ENCODE measurements at places on chromosomes 6 and 20.

GRCh38 chr6:2037237-2037926 is 208.0 kb downstream of the GMDS start:
- no peak for DNase-seq

DNA sequence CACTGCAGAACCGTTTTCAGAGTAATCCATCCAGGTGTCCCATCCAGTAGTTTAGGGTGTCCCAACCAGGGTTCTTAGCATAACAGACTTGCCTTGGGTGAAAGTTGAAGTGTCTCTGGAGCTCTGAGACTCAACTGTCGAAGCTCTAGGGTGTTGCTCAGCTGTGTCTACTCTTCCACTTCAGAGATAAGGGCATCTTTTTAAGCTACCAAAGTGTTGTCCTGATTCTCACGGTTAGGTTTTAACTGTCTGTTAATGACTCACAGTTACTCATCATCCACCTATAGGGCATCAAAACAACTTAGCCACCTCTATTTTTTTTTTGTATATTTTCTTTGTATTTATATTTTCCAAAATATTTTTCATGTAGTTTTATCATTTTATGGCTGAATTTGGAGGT is 36.9 kb upstream of the TBX18 start:
- DNase-seq, result no peak

- no peak for DNase-seq
These were observed 490.9 kb upstream of the JARID2 start for GRCh38 chr6:14754751-14755513.

- DNase-seq, result no peak
These were observed 181.2 kb upstream of the POU3F2 start for GRCh38 chr6:98653179-98653578.

DNA sequence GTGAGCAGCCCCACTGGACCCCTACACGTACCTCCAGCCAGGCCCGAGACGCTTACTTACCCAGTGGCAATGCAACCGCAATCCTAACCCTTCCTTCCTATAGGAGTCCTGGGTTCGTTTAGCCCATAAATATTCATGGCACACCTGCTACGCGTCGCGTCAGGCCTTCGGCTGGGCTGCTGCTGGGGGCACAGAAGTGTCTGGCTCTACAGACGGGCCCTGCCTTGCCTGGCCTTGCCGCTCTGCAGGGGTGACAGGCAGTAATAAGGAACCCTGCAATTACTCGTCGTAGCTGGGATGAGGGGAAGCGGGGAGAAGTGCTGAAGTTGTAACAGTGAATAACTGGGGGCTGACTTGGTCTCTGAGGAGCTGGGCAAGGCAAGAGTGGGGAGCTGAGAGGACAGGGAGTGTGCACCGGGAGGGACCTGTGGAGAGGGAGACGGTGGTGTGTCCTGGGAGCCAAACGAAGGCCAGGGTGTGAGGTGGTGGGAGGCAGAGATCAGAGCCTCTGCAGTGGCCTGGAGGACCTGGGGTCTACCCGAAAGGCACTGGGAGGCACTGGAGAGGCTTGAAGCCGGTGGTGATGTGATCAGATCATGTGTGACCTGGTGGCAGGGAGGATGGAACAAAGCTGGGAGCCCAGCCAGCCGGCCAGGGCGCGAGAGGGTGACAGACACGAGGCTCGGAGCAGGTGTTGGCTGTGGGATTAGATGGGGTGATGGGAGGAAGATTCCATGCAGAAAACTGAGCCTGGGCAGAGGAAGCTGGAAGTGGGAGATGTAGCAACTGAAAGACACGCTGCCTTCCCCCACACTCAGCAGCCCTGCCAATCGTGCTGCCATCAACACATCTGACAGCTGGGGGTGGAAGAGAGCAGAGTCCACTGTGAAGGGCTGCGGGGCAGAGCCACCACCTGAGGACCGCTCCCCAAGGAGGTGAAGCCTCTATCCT is 36.4 kb downstream of the PSMG4 start:
- DNase-seq, result no peak

DNA sequence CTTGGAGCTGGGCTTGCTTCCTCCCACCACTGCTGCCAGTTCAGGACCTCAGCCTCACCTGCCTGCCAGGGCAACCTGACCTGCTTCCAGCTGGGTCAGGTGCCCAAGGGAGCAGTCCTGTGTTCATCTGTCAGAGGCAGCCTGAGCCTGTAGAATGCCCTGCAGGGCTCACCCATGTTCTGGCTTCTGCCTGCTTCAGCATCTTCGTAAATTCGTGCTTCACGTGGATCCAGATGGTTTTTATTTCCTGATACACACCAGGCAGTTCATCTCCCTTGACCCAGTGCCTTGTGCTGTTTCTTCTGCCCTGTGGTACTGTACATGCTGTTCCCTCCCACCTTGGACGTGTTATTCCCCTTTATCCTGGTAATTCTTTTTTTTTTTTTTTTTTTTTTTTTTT is 50.2 kb downstream of the ARID1B start:
- DNase-seq, result no peak

DNA sequence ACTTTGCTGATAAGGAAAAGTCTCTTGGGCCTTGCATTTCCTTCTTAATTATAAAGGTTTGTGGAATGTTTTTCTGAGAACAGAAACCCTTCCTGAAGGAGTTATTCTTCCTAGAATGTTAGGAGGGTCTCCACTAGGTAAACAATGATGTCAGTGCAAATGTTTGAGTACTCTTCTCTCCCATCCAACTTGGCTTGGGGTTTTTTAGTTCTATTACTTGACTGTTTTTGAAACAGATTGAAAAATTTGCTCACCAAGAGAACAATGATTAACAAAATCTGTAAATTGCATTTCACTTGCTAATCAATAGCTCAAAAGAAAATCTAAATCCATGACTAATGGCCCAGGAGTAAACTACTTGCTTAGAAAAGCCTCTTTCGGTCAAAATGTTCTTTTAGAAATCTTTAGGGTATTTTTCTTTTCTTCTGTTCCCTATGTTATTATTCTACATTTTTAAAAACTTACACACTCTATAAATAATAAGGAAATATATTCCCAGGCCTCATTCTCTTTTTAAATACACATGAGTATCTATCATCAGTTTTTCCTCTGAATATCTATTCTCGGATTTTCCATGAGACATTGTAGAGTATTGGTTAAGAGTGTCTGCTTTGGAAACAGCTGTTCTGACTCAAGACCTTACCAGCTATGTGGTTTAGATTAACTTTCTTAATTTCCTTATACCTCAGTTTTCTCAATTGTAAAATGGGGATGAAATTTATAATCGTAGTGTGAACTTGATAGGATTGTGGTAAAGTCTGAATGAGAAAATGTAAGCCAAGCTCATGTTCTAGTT is 234.2 kb upstream of the CITED2 start:
- no peak for DNase-seq

DNA sequence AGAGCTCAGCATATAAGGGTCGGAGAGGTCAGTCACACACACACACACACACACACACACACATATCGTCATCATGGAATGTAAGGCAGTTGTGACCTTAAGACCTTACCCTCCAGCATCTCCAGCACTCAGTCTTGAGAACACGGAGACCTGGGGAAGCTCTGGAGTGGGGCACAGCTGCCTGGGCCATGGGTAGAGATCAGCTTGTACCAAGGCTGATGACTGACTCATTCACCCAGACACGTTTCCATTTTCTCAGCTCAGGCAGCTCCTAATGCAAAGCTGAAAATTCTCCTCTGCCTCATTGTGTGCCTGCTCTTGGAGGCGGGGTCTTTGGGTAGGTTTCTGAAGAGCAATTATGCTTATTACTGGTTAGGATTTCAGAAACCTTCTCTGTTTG is 38.3 kb upstream of the PDYN start:
- DNase-seq, result no peak

DNA sequence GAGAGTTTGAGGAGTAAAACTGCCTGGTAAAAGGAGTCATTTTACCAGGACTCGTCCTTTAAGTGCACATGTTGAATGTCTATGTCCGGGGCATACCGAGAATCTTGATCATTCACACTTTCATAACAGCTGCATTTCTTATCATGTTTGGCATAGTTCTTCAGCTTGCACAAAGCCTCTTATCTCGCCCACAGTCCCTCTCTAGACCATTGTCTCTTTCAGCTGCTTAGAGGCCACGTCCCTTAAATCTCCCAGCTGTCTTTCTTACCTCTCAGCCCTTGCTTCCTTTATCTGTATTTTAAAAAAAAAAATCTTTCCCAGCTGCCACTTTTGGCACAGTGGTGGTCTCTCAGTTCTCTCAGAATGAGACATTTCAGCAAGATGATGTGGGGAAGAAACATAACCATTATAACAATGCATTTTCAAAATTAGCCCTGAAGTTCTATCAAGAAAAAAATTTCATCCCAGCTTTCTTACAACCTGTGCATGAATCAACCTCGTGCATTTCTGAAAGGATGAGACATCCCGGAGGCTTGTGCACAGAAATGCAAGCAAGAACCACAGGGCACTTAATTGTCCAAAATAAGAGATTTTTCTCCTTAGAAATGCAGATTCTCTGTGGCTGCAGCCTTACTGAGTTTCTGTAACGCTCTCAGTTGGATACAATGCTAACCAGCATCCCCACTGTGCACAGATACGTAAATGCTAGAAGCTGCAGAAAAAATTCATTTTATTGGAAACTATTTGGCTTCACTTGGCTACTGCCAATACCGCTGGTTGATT is 24.2 kb downstream of the RBM24 start:
- DNase-seq, result no peak

GRCh38 chr6:786946-787763 is 94.2 kb upstream of the EXOC2 start:
- DNase-seq, result no peak

DNA sequence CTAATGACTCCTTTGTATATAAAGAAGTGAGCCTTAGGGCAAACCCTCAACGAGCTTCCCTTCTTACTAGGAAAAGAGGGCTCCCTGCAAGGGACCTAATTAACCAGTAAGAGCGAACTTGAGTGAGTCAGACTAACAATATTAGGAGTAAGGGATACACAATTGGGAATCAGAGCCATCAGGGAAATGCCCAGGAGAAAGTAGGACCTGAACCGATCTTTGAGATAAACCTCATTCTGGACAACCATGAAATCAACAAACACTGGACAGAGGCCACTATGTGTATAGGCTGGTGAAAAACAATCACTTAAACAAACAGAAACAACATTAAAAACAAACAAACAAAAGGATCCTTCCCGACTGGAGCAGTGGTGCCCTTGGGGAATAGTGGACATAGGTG is 120.8 kb downstream of the EDN1 start:
- no peak for DNase-seq

GRCh38 chr20:51481341-51481914 is 61.1 kb downstream of the NFATC2 start:
- DNase-seq, result no peak

- DNase-seq, result no peak
These were observed 90.9 kb downstream of the BMP7 start for GRCh38 chr20:57175397-57176010.

DNA sequence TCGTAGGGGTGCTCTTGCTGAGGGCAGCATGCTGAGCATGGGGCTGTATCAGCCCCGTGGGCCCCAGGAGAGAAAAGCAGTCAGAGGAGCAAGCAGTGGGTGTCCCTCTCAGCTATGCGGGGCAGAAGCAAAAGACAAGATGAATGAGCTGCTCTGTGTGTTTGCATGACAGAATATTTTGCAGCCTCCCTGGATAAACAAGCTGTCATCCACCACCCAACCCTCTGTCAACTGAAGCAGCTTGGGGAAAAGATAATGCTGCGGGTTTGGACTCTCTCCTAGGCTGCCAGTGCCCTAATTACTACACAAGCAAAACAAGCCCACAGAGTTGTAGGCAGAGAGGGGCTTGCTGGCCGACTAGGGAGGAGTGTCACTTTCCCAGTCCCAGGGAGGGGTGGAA is 82.3 kb upstream of the PTPRT start:
- no peak for DNase-seq

DNA sequence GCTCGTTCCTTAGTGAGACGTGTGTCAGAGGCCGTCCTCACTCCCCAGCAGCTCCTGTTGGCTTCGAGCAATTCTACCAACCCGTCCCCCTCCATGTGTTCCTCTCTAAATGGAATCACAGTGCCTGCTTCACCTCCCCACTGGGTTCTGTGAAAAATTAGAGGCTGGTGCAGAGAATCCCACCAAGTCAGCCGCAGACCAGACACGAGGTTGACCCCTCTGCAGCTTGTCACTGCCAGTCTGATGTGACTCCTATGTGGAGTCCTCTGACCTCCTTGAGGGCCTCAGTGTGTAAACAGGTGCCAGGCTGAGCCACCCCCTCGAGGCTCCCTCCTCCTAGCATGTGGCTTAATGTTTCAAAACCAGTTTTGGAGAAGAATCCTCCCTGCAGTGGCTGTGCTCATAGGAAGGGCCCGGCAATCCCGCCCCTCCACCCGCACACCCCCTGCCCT is 12.6 kb upstream of the IRF4 start:
- no peak for DNase-seq

GRCh38 chr20:10217721-10218410 is 764 bp upstream of the SNAP25 start:
- peak; percentile 87 for DNase-seq

GRCh38 chr20:36061754-36062153 is 92.8 kb upstream of the EPB41L1 start:
- DNase-seq, result no peak

- no peak for DNase-seq
These were observed 1.5 kb downstream of the SALL4 start for GRCh38 chr20:51800872-51801121.

DNA sequence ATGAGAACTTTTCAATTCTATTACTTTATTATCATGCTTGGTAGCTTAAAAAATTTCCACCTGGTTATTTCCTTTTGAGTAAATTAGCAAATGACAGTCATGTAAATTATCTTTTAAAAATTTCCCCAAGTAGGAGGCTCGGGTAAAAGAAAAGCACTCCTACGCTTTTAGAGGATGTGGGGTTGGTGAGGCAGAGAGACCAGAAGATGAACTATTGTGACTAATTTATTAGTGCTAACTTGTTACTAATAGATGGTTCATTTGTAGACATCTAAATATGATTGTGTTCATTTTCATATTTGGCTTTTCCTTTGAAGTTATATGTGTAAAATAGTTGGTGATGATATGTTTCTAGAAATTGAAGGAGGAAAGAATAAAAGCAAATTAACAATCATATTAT is 27.0 kb downstream of the ZNF292 start:
- no peak for DNase-seq

DNA sequence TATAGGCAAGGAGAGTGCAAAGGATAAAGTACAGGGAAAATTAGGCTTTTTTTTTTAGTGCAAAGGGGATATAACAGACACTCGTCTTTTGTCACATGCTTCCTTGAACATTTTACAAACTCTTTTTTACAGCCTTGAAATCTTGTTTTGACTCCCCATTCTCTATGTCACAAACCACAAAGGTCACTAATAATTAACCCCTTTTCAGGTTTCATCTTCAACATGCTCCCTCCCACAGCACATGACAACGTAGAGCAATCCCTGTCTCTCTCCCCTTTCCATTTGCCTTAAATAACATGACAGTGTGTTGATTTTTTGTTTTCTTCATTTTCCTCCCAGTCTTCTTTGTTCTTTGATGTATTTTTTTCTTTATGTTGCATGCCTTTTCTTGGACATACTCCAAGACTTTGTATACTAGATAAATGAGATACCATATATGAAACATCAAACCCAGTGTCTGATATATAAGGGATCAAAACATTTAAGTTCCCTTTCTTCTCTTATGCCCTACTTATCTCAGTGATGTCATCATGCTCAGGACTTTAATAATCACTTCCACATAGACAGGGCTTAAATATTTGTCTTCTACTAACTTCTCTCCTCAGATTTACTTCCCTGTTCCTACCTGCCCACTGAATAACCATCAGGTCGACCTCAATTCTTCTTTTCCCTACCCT is 378.7 kb upstream of the HSF2 start:
- no peak for DNase-seq

Data from DMS153 (cell line).